Inflammatory macrophage (primary cell): ENCODE measurements at places on chromosomes 12 and 14.

- no peak for DNase-seq
Measured at GRCh38 chr14:104181761-104182530, 43.6 kb downstream of the KIF26A start.

- DNase-seq = no peak
Measured at GRCh38 chr14:29282169-29282568, 515.6 kb downstream of the FOXG1 start.

DNA sequence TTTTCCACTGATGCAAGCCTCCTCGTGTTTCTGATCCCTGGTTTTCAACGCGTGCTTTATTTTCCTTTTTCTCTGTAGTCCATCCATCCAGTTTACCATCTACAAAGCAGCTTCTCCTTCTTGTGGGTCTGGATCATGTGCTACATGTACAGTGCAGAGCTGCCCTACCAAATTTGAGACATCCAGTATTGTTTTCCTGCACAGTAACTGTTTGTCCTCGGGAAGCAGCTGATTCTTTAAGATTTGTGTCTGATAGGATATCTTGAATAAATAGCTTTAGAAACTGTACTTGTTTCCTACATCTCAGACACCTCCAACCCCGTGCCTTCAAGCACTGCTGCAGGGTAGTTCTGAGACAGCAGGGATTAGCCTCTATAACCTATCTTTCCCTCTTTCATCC, 368.1 kb upstream of the FAR2 start:
- no peak for DNase-seq

- DNase-seq = no peak
Measured at GRCh38 chr14:57834001-57834598, 31.8 kb downstream of the SLC35F4 start.

DNA sequence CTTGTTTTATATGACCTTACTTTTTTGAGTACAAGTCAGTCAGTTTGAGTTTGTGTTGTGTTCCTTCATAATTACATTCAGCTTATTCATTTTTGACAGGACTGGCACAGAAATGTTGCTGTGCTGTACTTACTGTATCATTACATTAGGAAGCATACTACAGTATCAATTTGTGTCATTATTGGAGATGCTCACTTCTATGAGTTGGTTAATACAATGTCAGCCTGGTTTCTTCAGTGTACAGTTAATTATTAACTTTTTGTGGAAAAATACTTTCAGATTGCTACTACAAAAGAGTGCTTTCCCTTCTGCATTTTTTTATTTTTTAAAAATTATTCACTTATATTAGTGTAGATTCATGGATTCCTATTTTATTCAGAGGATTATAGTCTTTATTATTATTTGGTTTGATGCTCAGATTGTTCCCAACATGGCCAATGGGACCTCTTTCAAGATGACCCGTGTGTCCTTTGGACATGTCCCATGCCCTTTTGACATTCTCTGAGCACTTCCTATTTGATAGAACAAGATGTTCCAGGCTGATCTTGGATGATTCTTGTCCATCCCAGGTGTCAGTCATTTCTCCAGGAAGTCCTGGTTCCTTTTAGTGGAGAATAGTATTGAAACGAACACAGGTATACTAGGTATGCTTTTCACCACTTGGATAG, 66.6 kb downstream of the MON2 start:
- no peak for DNase-seq

- no peak for DNase-seq
Measured at GRCh38 chr12:63400718-63401117, 249.7 kb upstream of the AVPR1A start.

DNA sequence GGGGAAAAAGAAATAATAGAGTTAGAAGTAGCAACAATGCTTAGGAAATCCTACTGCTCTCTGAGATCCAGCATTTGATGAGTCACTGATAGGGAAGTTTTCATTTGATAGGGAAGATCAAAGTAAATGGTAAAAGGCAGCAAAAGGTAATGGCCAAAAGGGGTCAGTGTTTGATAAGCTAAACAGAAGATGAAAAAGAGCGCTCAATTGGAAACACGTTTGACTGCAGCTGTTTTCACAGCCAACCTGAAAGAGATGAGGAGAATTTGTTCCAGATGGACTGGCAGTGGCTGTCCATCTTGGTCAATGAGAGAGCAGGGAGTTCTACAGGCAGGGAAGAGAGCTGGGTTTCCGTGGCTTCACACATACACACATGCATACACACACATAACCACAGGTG, 264.2 kb downstream of the TMEM132C start:
- no peak for DNase-seq

- no peak for DNase-seq
Measured at GRCh38 chr12:123957196-123957595, 15.4 kb downstream of the CCDC92 start.

DNA sequence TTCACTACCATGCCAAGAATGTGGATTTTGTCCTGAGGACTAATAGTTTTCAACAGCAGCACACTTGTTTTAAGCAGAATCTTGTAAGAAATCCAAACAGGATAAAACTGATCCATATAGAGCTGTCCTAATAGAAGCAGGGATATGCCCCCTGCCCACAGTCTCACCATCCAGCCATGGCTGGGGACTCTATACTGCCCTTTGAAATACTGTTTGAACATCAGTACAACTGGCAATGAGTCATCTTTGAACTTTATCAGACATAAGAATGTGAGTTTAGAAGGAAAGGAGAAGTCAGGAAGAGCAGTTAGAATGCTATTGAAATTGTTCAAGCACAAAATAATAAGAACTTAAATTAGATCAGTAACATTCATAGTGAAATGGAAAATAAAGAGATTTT, 3.8 kb upstream of the C12orf42 start:
- DNase-seq = no peak

DNA sequence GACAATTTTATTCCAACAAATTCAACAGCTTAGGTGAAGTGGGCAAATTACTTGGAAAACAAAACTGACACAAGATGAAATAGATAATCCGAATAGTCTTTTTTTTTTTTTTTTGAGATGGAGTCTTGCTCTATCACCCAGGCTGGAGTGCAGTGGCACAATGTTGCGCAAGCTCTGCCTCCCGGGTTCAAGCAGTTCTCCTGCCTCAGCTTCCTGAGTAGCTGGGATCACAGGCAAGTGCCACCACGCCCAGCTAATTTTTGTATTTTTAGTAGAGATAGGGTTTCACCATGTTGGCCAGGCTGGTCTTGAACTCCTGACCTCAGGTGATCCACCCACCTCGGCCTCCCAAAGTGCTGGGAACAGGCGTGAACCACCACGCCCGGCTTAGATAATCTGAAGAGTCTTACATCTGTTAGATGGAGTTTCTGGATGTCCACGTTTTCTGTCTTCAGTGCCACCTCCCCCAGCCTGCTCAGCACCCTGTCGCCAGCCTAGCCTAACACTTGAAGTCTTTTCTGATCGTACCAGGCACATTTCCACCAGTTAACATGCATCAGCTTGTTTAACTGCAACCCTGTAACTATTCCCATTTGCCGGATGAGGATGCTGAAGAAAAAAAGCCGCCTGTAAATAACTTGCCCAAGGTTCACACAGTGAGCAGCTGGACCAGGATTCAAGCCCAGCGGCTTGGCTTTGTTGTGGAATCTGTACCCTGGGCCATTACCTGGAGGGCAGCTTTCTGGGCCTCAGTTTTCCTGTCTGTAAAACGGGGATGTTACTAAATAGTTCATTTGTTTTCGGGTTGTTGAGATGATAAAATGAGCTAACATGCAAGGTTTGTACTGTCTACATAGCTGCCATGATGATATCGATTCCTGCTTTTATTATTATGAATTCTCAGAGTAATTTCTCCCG, 26.4 kb downstream of the FBRSL1 start:
- DNase-seq = no peak

- no peak for DNase-seq
Measured at GRCh38 chr12:107493135-107493494, 192.5 kb upstream of the PWP1 start.

DNA sequence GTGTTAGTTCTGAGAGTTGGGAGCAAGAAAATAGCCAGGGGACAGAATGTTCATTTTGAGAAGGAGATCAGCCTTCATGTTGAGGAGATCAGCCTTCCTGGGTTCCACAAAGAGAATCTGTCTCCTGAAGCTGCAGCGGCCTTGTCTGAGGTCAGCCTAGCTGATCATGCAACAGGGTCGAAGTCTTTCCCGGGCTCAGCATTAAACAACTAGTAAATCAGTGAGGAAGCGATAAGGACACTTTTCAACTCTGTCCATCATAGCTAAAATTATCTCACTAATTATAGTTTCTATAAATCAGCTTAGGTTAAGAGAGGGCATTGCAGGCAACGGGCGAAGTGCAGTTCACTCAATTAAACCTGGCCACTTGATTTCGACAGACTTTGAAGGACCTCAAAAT, 7.5 kb downstream of the GSC start:
- DNase-seq = no peak

- DNase-seq = peak; percentile 66
Measured at GRCh38 chr14:94473666-94474410, 2.2 kb downstream of the SERPINA9 start.

DNA sequence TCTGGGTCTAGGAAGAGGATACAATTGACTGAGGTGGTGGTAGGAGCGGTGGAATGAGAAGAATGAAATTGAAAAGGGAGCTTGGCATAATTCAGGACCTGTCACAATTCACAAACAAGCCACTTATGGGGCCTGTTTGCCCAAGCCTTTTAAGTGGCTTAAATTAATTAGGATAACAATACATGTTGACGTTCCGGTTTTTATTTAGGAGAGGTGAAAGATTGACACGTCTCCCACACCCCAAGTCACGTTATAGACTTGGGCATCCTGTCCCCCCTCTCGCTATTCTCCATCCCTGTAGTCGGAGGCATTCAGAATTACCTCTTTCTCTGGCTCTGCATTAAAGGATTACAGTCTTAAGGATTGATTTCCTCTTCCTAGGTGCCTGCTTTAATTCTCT, 954 bp upstream of the CALCOCO1 start:
- DNase-seq = no peak
